ENCODE measurements at places on chromosomes 5 and 9.

DNA sequence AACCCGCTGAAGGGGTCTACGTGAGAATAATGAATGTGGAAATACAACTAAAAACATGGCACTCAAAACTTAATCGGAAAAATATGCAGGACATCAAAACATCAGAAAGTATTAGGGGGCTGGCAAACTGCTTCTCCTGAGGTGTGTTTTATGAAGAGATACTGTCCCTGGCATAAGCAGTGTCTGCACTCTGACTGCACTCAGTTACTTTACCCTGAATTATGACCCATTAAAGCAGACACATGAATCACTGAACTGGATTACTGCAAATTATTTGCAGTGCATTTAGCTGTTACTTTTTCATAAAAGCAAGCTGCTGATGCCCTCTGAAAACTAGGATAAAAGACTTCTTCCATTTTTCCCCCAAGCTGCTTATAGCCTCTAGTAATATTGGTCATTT lies 164.9 kb downstream of the AP3B1 start:
- DNase-seq: no peak

- DNase-seq: no peak
These were observed 69.9 kb downstream of the HSPA4 start for GRCh38 chr5:133121611-133122150.

- DNase-seq: no peak
These were observed 764 bp downstream of the CAMLG start for GRCh38 chr5:134738963-134739661.

DNA sequence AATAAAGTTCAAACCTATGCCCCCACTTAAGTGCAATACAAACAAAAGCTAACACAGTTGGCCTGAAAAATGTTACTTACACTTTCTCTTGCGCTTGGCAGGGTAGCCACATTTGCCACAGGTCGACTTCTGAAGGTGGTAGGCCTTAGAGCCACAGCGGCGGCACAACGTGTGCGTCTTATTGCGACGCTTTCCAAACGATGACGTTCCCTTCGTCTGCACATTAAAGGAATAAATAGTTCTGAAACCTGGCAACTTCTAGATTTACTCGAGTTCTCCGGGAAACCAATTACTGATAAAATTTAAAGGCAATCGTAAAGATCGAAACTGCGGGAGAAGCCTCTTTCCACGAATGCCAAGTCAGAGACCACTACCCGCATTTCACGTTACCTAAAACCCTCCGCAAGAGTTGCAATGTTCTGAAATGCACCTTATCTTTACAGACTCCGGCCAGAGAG lies 602 bp downstream of the RPL37 start:
- DNase-seq: no peak

GRCh38 chr9:122125158-122125508 lies 32.0 kb upstream of the TTLL11 start:
- DNase-seq: peak; percentile 30

DNA sequence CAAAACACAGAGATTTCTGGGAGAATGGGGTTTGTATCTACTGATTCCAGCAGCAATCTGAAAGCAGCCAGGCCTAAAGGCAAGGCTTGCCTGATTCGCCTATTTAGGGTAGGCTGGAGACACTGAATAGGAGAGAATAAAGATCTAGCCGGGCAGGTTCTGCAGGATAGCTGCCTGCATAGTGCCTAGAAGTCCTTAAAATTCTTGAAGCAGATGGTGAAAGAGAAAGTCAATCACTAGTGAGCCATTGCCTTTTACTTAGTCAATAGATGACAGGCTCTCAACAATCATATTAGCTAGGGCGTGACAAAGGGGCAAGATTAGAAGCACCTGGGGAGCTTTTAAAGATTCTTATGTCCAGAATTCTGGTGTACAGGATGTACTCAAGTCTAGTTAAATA lies 522.7 kb downstream of the HTR1A start:
- no peak for DNase-seq
